Suppressor macrophage (primary cell): ENCODE measurements at places on chromosomes 3 and 15.
A peak's percentile ranks its signal among the peaks of the same experiment; 100 is the strongest.

GRCh38 chr3:142930463-142930862, 33.0 kb downstream of the PAQR9 start:
- DNase-seq: no peak

DNA sequence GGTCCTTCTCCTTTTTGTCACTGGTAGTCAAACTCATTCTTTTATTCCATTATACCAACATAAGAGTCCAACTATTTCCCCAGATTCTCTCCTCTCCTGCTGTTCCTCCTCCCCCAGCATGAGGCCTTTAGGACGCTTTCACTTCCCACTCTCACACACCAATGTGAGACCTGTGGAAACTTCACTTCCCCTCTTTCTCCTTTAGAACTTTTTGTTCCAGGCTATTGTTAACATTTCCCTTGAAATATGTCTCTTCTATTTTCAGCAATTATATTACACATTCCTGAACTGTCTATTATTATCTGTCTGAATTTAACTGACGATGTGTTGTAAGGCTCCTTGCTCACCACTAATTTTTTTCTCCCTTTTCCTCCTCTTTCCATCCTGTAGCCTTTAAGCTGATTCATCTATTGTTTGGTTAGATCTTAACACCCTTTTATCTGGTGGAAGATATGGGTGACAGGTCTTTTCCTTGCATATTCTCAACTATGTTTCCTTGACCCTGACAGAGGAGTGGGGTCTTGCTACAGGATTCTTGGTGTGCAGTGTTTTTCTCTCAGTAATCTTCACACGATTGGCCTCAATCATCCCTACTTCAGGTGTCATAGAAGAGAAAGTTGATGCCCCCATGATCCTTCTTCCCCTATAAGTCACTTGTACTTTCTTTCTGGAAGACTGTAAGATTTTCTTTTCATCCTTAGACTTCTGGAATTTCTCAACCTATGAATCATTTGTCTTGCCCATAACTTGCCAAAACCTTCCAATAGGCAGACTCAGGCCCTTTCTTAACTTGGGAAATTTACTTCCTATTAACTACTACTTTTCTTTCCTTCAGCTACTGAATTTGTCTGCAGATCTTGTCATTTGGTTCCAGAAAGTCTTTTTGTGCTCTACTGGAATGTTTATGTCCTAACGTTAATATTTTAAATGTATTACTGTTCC, 5.9 kb downstream of the CYP19A1 start:
- DNase-seq: peak; percentile 59

- no peak for DNase-seq
Measured at GRCh38 chr3:163561151-163561550, 1517.1 kb downstream of the SI start.

GRCh38 chr3:97674461-97674860, 90.1 kb upstream of the ARL6 start:
- DNase-seq: no peak

- DNase-seq: no peak
Measured at GRCh38 chr3:30982416-30983075, 88.1 kb upstream of the GADL1 start.

GRCh38 chr15:67240235-67241131, 14.0 kb downstream of the AAGAB start:
- peak; percentile 55 for DNase-seq

DNA sequence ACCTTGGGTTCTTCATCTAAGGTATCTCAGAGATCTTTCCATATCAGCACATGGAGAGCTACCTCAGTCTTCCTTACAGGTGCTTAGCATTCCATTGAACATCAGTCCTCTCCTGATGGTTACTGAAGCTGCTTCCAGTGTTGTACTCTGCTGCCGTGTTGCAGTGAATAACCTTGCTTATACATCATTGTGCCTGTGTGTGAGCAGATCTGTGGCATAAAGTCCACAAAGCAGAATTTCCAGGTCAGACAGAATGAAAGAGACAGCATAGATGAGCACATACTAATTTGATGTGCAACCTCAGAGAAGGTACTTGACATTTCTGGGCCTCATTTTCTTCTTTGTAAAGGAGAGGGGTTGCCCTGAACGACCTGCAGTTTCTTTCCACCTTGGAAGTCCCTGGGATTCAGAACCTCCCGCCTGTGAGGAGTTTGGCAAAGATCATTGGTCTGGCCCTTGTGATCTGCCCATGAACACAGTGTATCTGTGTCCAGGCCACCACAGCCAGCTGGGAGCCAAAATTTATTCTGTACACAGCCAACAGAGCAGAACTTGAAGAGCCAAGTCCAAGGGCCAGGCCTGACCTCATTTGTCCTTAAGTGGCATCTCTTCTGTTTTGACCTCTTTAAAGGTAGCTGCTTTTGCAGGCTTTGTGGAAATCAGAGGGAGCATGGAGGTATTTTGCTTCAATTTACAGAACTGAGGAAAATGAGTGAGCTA, 57.2 kb upstream of the SLC7A14 start:
- no peak for DNase-seq

GRCh38 chr3:152581951-152582350, 253.0 kb upstream of the P2RY1 start:
- no peak for DNase-seq

GRCh38 chr3:33380653-33381052, 59.6 kb downstream of the UBP1 start:
- DNase-seq: no peak

DNA sequence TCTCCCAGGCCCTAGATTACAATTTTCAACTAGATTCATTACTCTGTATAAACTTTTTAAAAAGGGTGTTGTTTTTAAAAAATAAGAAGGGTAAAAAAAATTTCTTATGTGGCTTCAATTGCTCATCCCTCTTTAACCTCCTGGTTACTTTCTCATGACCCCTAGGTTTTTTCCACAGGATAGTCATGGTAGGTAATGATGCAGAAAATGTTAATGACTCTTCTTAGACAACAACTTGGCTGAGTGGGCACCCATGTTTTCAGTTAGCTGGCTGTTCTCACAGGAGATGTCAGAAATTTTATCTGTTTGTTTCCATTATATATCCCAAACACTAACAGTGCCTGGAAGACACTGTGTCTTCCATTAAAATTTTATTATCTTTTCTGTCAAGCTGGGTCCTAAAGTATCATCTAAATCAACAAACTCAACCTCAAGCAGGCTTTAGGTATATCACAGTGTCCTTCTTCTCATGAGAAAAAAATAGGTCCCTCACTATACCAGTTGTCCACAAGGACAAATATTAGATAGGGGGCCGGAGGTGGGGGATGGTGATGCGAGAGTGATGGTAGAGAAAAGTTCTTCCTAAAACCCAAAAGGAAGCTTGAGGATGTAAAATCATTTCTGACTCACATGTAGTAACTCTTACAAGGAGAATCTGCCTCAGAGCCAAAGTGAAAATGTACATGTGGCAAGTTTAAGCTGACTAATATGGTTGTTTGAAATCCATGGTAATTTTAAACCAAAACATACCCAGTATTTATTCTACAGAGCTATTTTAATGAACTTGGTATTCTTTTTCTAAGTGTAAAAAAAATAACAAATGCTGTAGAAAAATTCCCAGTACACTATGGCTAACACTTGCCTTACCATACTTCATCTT, 43.3 kb downstream of the PLOD2 start:
- no peak for DNase-seq

- DNase-seq: no peak
Measured at GRCh38 chr3:124288996-124289395, 297.1 kb upstream of the ROPN1 start.

GRCh38 chr15:59074607-59075006, 30.3 kb upstream of the CCNB2 start:
- no peak for DNase-seq

DNA sequence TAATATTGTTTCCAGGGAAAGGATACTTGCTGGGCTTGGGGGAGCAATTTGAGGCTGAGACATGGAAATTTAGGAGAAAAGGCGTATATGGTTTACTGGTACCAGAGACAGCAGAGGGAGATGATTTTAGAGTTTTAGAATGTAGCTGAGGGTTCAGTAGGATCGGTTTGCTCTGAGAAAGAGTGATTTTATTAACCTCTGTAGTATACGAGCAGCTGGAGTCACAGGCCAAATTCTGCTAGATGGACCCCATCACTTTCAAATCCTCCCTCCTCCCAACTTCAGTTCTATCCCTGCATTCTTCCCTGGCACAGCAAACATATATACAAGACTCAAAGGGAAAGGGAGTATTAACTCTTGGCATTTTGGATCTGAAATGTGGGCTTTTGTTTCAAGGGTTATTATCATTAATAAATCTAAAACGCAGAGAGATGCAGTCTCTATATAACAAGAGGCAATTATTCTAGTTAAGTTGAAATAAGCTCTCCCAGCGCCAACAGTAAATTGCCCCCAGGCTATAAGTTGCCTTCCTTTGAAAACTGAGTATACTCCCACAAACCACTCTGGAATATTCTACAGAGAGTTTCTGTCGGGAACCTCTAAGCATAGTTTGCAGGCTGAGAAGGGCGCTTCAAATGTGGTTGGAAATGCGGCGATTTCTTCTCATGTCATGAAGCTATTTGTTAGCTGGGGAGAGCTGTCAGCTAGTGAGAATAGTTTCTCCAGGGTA, 5.4 kb downstream of the CRABP1 start:
- no peak for DNase-seq

DNA sequence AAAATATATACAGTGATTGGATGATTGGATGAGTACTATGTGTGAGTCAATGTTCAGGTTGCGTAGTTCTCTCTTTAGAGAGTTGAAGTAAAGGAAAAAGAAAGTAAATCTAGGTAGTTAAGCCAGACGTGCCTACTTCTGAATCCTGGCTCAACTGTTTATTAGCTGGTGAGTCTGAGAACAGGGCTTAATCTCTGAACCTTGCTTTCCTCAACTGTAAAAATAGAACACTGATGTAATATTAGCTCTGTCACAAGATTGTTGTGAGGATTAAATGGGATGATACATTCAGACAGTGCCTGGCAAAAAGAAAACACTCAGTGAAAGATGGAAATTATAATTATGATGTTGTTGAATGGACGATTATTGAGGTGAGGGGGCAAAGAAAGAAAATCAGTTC, 413.4 kb downstream of the MAGI1 start:
- DNase-seq: no peak

GRCh38 chr3:56917361-56918110, 115.8 kb upstream of the ARHGEF3 start:
- DNase-seq: no peak

DNA sequence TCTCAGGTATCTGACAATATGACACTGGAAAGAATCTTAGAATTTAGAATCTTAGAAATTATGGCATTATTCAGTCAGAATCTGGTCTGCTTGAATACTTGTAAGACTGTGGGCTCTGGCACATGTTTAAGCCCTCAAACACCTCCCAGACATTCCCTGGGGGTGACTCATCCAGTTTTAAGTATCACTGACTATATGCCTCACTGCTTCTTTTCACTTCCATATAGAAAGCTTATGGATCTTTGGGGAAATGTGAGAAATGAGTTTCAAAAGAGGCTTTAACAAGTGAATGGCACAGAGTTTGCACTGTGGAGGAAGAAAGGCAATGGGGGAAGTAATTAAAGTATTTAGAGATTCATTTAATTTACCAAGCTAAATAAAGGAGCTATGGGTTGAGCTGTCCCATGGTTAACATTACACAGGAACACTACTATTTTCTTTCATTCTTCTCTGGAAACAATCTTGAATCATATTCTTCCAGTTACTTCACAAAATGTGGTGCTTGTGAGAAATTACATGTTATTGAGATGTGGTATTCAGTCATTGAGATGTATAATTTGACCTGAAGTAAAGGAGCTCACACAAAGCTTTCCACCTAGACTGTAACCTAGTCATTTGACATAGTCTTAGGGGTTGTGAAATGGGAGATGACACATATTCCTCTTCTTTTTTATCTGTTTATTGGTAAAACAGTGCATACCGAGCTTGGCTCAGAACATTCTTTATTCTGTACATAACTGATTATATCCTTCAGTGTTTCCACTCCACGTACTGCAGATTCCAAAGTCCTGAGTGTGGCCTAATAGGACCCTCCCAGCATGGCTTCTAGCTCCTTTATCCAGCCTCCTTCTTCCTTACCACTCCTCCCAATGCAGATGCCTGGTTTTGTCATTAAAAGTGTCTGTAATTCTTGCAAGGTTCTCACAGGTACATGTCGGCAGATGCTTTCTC, 544.6 kb upstream of the NECTIN3 start:
- DNase-seq: no peak

- DNase-seq: no peak
Measured at GRCh38 chr3:17290894-17291293, 406.1 kb downstream of the PLCL2 start.

DNA sequence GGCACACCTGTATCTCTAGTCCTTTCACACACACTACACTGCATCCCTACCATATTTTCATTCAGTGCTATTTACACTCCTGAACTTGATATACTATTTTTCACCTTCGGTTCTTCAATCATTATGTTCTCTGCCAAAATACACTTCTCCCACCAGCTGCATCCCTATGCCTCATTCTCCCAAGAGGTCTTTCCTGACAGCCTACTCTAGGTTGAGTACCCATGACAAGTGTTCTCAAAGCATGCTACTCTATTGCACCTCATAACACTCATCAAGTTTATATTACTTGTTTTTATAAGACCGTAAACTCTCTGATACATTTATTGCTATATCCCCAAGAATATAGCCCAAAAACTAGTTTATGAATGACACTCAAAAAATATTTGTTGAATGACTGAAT, 549.5 kb downstream of the PYDC2 start:
- DNase-seq: no peak
